ENCODE measurements at places on chromosomes 1 and 21.

DNA sequence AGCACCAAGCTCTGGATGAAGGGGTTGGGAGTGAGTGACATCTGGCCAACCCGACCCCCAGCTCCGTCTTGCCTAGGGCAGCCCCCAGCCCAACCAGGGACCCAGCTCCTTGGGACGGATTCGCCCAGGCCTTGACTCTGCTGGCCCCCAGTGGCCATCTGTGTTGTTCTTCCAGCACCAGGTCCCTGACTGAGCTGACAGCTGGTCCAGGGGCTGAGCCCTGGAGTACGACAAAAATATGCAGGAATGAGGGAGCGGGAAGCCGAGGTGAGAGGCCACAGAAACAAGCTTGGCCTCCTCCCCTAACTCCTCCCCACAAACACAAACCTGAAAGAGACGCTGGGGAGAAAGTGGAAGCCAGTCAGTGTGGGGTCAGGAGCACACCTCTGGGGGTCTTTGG, 55.0 kb upstream of the PAX7 start:
- no peak for DNase-seq

GRCh38 chr1:119634016-119634415, 14.1 kb downstream of the ZNF697 start:
- no peak for DNase-seq

- no peak for DNase-seq
Observed at GRCh38 chr1:145877923-145878486, 7.7 kb downstream of the ANKRD35 start.

DNA sequence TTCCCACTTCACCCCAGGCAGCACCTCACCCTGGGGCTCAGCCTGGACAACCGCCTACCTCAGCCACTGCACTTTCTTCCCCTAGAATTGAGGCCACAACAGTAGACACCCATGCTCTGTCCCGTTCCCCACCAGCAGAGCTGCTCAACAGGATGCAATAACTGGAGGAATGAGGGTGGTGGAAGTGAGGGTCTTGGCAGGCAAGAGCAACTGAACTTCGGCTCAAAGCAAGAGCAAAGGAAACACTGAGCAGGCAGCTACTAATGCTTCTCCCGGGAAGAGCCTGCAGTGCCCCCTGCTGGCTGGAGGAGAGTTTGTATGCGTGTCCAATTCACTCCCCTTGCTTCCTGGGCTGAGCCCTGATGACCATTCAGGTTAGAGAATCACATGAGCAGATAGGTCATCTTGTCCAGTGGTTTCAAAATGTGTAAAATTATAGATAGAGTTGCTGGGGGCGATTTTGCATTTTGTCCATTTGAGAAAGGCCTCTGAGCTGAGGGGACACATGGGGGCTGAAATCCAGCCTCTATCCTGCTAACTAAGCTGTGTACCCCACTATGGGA, 13.9 kb downstream of the NT5C1A start:
- DNase-seq: no peak

GRCh38 chr1:101993710-101994109, 3.0 kb downstream of the OLFM3 start:
- no peak for DNase-seq

- no peak for DNase-seq
Observed at GRCh38 chr1:210239349-210240111, 6.9 kb downstream of the SERTAD4 start.

DNA sequence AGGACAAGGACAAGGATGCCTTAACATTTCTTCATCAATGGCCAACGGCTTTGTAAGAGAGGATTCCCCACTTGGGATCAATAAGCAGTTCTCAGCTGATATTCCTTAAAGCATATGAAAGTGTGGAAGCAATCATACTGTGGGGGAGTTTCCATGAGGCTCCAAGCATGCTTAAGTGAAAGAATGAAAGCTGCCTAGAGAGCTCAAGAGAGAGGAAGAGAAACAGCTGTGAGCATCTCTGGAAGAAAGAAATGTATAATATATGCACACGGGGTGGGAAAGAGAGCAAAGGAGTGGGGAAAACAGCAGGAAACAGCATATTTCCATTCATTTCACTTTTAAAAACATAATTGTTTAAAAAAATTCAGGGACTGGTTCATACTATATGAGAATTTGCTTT, 94.7 kb upstream of the WARS2 start:
- no peak for DNase-seq

DNA sequence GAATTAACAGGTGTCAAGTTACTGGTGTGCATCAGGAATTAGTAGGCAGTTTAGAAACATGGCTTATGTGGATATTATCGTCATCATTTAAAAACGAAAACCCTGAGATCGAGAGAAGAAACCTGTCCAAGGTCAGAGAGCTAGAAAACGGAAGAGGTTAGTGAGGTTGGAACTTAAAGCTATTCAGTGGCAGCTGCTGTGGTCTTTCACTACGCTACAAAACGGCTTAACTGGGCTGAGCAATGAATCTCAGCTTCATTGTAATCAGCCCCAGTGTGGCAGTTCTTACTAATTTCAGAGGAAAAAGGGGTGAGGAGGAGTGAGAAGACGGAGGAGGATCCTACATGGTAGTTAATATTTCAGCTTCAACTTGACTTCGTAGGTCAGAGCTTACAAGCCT, 77.9 kb downstream of the DAB1 start:
- DNase-seq: no peak

DNA sequence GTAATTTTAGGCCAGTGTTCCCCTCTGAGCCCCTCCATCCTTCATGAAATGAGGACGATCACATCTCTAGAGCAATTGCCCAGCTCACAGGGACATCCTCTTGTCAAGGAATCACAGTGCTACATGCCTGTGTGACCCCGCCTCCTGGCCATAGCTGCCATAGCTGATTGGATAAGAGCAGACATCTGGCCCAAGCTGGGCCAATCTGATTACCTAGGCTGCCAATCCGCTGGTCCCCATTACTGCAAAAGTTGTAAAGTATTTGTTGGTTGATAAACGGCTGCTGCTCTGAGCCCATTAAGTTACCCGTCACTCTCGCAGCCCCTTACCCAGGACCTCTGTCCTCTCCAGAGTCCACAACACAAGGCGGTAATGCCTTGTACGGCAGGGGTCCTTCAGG, 8.3 kb downstream of the NT5C1A start:
- DNase-seq: no peak

DNA sequence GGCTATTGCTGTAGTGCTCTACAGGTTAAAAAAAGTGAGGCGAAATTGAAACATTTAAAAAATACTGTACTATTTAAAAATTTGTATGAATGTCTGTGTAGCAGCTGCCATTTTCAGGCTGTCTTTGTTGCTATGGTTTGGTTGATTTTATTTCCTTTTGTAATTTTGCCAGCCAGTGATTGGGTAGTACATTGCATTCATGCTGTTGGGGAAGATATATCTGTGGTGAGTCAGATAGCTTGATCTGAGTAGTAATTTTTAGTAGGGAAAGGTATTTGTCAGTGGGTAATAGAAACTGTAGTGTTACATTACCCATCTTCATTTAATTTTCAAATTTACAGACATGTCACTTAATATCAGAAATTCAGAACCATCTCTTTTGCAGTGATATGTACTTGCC, 15.0 kb downstream of the NFIA start:
- no peak for DNase-seq

DNA sequence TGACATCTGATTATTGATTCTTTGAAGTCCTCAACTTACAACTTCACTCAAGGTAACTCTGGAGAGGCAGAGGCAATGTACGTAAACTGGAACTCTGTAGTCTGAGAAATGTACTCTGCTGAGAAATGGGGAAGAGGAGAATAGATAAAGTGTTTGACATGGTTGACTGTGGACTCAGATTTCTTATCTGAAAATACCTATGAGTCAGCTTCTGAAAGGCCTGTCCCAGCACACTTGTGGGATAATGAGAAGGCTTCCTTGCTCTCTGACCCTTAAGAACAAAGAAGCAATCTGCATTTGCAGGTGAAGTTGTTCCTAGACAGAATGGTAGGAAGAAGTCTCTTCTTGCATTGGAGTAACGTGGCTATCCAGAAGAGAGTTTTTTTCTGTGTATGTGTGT, 1573.5 kb downstream of the BRINP3 start:
- no peak for DNase-seq

DNA sequence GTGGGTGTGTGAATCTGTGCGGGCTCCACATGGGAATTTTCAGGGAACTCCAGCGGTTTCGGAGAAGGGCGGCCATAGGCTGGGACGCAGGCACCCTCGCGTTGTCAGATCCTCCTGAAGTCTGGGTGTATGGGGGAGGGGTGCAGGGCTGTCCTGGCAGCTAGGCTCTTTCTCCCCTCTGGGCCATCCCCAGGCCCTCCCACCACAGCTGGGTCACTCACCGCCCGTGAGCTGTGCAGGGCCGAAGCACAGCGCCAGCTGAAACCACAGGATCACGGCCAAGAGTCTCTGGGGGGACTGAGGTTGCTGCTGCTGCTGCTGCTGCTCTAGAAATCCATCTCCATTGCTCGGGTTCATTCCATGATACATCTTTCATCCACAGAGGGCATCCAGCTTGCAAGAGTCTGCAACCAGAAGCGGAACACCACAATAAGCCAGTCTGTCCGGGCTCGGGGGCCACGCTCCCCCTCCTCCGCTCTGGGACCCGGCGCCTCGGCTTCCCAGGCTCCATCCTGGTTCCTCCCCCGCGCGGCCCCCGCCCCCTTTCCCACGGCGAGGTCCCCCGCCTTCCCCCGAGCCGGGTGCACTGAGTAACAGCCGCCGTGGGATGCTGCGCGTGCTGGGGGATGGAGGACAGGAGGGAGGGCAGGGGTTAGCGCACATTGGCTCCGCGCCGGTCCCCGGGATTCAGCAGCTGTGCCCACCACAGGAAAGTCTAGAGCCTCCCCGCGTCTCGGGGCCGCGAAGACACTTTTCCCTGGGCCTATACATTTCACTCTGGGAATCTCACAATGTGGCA, 720 bp downstream of the SUSD4 start:
- peak; percentile 6 for DNase-seq

GRCh38 chr1:168468042-168468809, 75.6 kb downstream of the XCL2 start:
- DNase-seq: no peak

DNA sequence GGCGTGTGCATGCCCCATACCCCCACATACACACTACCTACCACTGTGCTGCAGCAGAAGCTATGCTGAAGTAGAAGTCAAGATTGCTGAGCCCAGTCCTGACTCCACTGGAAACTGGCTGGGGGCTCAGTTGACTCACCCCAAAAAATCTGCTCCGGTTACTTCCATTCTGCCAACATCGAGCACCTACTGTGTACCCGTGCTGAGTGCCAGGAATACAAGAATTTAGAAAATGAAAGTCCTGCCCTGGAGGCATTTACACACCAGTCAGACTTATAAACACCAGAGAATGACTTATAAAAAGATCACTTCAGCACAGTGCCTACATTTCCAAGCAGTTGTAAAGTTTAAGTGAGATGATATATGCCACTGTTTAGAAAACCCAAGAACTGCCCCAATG, 99.1 kb downstream of the NMNAT2 start:
- no peak for DNase-seq

GRCh38 chr1:212566522-212567479, 41.8 kb upstream of the ATF3 start:
- DNase-seq: no peak

- DNase-seq: no peak
Observed at GRCh38 chr1:5571861-5572401, 420.3 kb downstream of the NPHP4 start.

GRCh38 chr1:31062867-31063380, 2.6 kb downstream of the PUM1 start:
- no peak for DNase-seq

- no peak for DNase-seq
Observed at GRCh38 chr1:18315449-18315848, 165.3 kb upstream of the KLHDC7A start.

DNA sequence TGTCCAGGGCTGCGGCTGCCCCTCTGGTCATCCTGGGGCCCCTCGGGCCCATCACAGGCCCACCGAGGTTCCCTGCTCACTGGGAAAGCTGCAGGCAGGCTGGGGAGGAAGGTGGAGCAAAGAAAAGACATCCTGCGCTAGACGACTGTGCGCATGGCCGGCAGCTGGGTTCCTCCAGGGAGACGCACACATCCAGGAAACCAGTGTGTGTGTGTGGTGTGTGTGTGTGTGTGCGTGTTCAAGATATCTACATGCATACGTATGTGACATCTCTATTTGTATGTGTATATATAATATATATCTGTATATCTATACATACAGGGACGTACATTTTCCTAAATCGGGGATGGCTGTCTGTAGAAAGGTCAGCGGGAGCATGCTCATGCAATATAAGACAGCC, 63.7 kb downstream of the ACOT7 start:
- no peak for DNase-seq

DNA sequence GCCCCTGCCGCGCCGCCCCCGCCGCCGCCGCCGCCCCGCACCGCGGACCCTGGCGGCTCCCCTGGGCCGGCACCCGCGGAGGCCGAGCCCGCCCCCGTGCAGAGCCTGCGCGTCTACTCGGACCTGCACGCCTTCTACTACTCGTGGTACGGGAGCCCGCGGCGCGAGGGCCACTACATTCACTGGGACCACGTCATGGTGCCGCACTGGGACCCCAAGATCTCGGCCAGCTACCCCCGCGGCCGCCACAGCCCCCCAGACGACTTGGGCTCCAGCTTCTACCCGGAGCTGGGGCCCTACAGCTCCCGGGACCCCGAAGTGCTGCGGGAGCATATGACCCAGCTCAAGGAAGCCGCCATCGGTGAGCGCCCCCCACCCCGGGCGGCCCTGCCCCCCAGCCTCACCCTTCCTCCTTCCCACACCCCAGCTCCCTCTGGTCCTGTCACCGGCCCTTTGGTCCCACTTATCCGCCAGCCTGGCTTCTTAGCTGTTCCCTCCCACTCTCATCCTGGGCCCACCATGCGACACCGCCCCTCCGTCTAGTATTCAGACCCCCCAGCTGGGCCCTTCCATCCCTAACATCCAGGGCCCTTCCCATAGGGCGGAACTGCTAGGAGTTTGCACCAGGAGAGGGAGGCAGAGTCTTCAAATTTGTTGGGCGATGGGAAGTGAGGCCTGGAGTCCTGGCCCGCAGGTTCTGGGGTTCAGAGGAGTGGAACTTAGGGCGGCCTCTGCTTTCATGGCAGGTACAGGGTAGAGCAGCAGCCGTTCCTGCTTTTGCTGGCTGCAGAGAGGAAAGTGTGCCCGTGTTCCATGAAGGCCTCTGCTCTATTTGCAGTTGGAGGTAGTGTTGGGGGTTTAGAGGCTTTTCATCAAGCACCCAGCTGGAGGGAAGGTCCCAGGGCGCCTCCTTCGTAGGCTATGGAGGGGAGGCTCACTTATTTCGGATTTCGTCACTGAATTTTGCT, 1.0 kb downstream of the MANEAL start:
- no peak for DNase-seq

GRCh38 chr1:105442901-105443300, 1613.6 kb upstream of the PRMT6 start:
- DNase-seq: no peak

DNA sequence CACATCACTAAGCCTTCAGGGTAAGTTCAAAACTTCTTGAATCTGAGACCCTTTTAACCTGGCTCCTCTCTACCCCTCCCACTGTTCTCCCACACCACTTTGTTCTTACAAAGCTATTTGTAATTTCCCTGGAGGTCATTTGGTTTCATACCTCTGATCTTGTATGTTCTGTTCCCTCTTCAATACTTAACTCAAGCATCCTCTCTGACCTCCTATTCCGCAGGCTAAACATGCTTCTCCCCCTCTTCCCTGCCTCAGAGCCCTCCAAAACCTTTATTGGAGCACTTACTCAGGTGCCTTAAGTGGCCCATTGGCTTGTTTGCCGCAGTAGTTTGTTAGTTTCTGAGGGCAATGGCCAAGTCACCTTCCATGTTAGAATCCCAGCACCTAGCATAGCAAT, 54.8 kb downstream of the SSX2IP start:
- no peak for DNase-seq

- DNase-seq: no peak
Observed at GRCh38 chr1:205199090-205199930, 12.2 kb downstream of the DSTYK start.

GRCh38 chr1:59176471-59176870, 120.4 kb upstream of the FGGY start:
- no peak for DNase-seq

All from cortex of kidney (tissue), 1 donor.